Activated CD4-positive, alpha-beta T cell treated with anti-CD3 and anti-CD28 coated beads, Interleukin-2, amount 50 U/mL, for 48 hours (primary cell): ENCODE measurements at places on chromosomes 5 and 9.

DNA sequence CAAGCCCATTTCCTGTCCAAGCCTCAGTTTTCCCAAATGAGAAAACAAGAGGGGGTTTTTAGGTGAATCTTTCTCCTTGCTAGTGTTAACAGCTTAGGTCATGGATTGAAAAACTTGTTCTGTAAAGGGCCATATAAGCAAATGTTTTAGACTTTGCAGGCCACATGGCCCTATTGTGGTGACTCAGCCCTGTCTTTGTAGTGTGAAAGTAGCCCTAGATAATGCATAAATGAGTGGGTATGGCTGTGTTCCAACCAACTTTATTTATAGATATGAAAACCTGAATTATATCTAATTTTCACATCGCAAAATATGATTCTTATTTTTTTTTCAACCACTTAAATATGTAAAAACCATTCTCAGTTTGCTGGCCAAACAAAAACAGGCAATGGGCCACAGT is 6.9 kb upstream of the BARX1 start:
- no peak for DNase-seq

- DNase-seq, result no peak
Measured at GRCh38 chr5:175479125-175479881, 943 bp downstream of the SFXN1 start.

GRCh38 chr5:52710972-52711596 is 76.6 kb upstream of the ITGA1 start:
- DNase-seq, result no peak

GRCh38 chr9:136854842-136855460 is 2.8 kb downstream of the MAMDC4 start:
- DNase-seq, result no peak

- DNase-seq, result no peak
Measured at GRCh38 chr9:114954956-114955582, 24.7 kb upstream of the TNFSF8 start.
